ENCODE measurements at places on chromosomes 3 and 15. TPM values are rescaled to one million over a fixed set of nuclear protein-coding genes. Genes with fewer than 3 reads are reported as not detected.

Gene GNB4
- total RNA-seq, result 5.0 TPM

Gene IFT80
- 18.0 TPM for total RNA-seq

Gene RARRES1
- 11.6 TPM for total RNA-seq

Gene LTF
- total RNA-seq, result not detected

Gene MINAR1
- total RNA-seq, result 0.66 TPM

Gene OTOL1
- total RNA-seq, result not detected

All from Peyer's patch (tissue), 4 donors.